ENCODE measurements at places on chromosomes 11 and 22. TPM values are rescaled to one million over a fixed set of nuclear protein-coding genes. Genes with fewer than 3 reads are reported as not detected.

The KBTBD3 gene
- total RNA-seq, result 10.2 TPM

GRCh38 chr11:12099132-12099873 lies 11.1 kb upstream of the MICAL2 start:
- no peak for DNase-seq

GRCh38 chr22:49812838-49813237 lies 14.8 kb downstream of the BRD1 start:
- no peak for DNase-seq

- no peak for DNase-seq
Measured at GRCh38 chr11:1024597-1025409, 11.7 kb downstream of the MUC6 start.

The SLC22A12 gene
- 5.3 TPM for total RNA-seq

DNA sequence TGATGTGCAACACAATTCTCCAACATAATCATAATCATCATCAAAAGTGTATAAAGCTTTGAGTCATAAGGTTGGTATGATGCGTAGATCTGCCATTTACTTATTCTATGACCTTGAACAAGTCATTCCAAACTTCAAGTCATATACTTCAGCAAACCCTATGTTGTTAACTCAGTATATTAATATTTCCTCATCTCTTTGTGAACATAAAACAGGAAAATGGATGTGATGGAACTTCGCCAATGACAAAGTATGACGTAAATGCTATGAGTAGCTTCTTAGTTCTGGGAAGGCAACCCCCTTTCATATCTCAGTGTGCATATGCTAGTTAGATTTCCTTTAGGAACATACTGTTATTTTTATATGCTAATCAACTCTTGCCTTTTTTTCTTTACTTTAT lies 102.7 kb upstream of the ANO3 start:
- no peak for DNase-seq

DNA sequence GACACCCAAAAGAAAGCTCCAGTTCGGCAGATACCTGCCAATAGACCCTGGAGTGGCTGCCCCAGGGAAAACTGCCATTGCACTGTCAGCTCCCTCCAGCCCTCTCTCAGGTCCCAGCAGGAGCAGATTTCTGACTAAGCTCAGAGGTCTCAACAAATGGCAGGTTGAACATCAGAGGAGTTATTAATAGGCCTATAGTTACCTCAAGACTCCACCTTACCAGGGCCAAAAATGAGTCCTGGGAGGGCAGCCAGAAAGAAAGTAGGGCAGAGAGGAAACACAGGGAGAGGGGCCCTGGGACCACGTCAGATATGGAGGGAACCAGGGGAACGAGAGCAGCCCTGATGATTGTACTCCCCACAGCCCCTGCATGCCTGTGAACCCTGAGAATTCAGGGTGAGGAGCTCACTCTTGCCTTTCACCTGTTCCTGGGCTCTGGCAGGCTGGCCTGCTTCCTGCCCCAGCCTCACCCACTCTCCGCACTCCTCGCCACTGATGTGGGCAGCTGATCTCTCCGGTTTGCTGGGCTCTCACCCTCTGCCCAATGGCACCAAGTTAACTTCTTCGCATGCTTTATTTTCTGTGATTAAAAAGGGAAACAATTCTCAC lies 4.3 kb upstream of the RGL4 start:
- DNase-seq, result no peak

DNA sequence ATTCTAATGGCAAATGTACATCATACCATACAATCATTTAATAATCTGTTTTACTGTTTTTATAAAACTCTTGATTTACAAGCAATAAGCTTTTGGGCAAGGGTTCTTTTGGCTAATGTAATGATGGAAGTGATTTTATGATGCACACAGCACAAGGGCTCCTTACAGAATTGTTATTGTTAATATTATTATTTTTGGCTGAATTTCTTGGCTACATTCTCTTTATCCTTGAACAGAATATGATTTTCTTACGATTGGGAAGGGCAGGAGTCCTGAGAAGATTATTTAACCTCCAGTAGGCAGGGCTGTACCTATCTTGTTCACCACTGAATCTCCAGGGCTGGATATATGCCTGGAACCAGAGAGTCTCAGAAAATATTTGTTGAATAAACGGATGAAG lies 70.4 kb upstream of the ARHGAP20 start:
- DNase-seq, result no peak

The SLC5A1 gene
- 3.0 TPM for total RNA-seq

The TTC28 gene
- total RNA-seq, result 40.2 TPM

- DNase-seq, result no peak
Measured at GRCh38 chr11:62461740-62462507, 43.1 kb downstream of the SCGB1A1 start.

The MRGPRX4 gene
- not detected for total RNA-seq

GRCh38 chr11:118216621-118217481 lies 8.0 kb downstream of the JAML start:
- no peak for DNase-seq

GRCh38 chr22:39596601-39597000 lies 26.0 kb downstream of the CACNA1I start:
- no peak for DNase-seq

The BAIAP2L2 gene
- total RNA-seq, result 9.7 TPM

- no peak for DNase-seq
Measured at GRCh38 chr11:69309631-69310280, 15.8 kb downstream of the MYEOV start.

The NTM gene
- total RNA-seq, result 10.3 TPM

DNA sequence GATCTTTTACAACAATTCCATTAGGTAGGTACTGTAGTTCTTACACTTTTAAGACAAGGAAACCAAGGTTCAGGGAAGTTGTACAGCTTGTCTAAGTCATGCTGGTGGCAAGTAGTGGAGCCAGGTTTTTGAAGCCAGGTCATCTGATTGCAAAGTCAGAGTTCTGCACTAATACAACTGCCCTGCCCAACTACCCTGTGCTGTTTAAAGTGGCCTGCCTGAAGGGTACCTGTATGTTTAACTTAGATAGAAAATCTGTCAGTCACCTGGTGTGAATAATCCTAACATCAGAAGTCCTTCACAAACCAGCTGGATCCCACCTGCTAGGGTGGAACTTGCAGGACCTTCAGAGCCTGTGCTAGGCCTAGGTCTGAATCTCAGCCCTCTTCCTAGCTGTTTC lies 44.2 kb downstream of the ARFGAP2 start:
- DNase-seq, result no peak

- DNase-seq, result no peak
Measured at GRCh38 chr22:40179526-40179925, 1.8 kb downstream of the TNRC6B start.

DNA sequence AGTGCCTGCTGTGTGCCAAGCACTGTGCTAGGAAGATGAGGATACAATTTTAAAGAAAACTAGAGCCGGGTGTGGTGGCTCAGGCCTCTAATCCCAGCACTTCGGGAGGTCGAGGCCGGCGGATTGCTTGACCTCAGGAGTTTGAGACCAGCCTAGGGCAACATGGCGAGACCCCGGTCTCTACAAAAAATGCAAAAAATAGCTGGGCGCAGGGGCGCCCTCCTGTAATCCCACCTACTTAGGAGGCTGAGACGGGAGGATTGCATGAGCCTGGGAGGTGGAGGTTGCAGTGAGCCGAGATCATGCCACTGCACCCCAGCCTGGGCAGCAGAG lies 8.3 kb downstream of the TPBGL start:
- DNase-seq, result no peak

DNA sequence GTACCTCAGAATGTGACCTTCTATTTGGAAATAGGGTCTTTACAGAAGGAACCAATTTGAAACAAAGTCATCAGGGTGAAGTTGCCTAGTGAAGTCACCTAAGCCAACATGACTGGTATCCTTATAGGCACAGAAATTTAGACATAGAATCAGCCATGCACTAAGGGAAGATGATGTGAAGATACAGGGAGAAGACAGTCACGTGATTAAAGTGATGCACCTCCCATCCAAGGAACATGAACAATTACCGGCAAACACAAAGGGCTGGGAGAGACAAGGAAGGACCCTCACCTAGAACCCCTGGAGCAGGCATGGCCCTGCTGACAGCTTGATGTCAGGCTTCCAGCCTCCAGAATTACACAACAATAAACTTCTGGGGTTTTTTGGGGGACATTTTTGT lies 3.2 kb upstream of the CRYBB2 start:
- no peak for DNase-seq

- DNase-seq, result no peak
Measured at GRCh38 chr11:117466966-117467365, 139.3 kb downstream of the CEP164 start.

The CCDC87 gene
- total RNA-seq, result 1.0 TPM

GRCh38 chr11:88537613-88538012 lies 200.1 kb upstream of the CTSC start:
- no peak for DNase-seq
